ENCODE measurements at places on chromosomes 3 and 15.

DNA sequence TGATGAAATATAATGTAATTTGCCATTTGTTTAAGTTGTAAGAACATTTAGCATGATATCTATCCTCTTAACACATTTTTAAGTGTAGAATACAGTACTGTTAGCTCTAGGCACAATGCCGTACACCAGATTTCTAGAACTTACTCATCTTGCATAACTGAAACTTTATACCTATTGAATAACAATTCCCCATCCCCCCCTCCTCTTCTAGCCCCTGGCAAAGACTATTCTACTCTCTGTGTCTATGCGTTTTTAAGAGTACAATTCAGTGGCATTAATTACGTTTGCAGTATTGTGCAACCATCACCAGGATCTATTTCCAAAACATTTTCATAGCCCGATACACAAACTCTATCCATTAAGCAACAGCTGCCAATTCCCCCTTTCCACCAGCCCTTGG lies 261.7 kb downstream of the PLOD2 start:
- DNase-seq = no peak

- no peak for DNase-seq
These were observed 358.9 kb downstream of the PLCL2 start for GRCh38 chr3:17243621-17244020.

DNA sequence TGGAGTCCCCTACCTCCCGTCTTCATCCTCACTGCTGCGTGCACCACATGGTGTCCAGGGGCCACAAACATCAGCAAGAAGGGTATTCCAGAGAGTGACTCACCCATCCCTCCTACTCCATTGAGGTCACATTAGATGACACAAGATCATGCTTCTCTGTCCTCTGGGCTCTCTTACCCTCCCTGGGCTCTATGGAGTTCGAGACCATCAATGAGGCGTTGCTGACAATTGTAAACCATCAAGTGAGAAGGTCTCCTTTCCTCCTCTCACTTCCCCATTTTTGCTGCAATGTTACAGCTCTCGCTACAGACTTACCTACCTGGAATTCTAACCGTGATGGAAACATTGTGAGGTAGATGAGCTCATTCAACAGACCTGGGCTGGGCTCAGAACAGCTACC lies 51.7 kb downstream of the HMCES start:
- DNase-seq = no peak

GRCh38 chr15:69586721-69587120 lies 134.1 kb downstream of the RPLP1 start:
- DNase-seq = no peak

DNA sequence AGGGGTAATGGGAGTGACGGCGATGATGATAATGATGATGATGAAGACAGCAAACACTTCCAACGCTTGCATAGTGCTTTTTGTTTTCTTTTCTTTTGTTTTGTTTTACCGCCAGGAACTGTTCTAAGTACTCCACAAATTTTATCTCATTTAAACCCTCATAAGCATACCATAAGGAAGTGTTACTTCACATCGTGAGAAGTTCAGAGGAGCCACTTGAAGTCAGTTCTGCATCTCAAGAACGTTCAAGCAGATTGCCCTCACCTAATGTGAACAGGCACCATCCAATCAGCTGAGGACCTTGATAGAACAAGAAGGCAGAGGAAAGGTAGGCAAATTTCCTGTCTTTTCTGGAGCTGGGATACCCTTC lies 104.1 kb downstream of the LSM3 start:
- no peak for DNase-seq

DNA sequence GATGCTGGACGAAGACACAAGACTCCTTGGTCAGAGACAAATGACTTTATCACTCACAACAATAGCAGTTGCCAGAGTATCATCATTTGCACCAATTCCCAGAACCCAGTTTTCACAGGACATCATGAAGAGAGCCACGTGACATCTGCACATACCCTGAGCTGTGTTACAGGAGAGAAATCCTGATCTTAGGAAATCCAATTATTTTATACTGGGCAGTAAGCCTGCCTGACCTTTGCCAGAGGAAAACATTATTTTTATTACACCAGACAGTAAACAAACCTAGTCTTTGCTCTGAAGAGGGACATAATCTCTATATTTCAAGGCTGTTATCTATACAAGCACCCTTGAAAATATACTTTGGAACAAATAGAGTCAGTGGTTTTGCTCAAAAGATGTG lies 77.4 kb downstream of the ZBBX start:
- DNase-seq = no peak

- DNase-seq = no peak
These were observed 62.9 kb upstream of the MCF2L2 start for GRCh38 chr3:183491109-183491922.

- DNase-seq = no peak
These were observed 300.0 kb upstream of the TPM1 start for GRCh38 chr15:62742409-62743171.

DNA sequence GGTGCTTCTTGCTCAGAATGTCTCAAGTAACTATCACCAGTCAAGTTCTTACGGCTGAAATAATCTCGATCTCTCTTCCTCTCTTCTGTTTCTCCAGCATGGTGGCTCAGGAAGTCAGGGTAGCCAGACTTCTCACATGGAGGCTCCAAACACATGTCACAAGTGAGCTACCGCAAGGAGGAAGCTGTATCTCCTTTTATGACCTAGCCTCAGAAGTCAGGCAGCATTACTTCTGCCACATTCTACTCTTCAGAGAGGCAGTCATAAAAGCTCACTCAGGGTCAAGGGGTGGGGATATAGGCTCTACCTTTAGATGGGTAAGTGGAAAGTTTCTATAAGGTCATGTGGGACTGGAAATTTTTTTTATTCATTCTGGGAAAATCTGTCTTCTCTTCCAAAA lies 86.6 kb upstream of the NEO1 start:
- no peak for DNase-seq

GRCh38 chr3:187750006-187750512 lies 4.8 kb upstream of the BCL6 start:
- DNase-seq = no peak

DNA sequence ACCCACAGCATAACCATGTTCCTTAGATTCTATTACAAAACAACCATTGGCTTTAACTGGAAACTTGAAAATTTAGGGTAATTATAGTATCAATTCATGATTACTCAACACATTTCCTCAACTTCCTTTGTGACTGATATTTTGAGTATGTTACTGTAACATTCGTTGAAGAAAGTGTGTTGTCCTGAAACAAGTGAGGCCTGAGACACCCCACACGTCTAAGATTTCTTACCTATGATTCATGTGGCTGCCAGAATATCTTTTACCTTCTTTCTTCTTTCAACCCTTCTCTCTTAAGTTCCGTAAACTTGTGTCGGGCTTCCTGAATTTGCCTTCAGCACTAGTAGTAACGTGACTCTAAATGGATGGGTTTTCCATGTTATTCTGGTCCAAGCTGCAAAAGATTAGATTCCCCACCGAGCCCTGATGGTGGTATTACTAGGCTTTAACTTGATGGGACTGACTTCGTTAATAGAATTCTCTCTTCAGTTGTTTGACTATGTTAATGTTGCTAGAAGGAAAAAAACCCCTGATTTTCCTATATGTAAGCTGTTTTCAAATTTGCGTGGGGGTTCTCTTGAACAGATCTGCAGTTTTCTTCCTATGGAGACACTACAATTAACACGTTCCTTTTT lies 296.0 kb upstream of the ICE2 start:
- DNase-seq = no peak

DNA sequence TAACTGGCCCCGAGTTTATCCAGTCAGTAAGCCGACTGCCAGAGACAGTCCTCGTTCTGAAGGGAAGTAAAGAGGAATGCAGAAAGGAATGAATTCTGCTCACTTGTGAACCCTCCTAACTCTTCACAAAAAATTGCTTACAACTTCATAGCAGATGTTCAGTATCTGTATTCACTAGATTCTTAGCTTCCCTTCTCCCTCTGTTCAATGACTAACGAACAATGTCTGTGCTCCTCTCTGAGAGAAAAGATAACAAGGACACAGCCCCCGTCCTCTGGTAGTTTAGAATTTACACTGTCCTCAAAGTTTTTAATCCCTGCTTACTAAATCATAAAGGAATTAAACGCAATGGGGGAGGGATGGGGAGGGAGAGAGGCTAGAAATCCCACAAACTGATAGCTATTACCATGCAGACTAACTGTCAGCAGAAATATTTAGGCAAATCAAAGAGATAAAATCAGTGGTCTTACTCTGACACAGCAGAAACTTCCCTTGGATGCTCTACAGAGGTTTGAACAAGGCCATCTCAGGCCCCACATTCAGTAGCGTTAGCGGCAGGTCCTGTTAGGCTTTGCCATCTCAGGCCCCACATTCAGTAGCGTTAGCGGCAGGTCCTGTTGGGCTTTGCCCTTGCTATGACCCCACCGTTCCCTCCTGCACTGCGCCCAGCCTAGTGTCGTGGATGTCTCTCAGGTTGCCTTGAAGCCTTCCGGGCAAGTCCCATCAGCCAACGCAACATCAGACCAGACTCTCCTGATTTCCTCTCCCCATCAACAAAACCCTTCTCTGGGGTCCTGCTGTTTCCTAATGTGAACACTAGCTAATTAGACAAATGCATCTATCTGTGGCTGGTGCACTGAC lies 23.4 kb downstream of the NRROS start:
- DNase-seq = no peak

GRCh38 chr3:133674290-133674919 lies 12.7 kb upstream of the TOPBP1 start:
- DNase-seq = no peak

GRCh38 chr3:80688814-80689213 lies 921.0 kb upstream of the ROBO1 start:
- no peak for DNase-seq

GRCh38 chr15:77870195-77871065 lies 207.1 kb downstream of the TBC1D2B start:
- peak; percentile 16 for DNase-seq

- DNase-seq = no peak
These were observed 15.1 kb upstream of the GPR171 start for GRCh38 chr3:151218136-151218535.

DNA sequence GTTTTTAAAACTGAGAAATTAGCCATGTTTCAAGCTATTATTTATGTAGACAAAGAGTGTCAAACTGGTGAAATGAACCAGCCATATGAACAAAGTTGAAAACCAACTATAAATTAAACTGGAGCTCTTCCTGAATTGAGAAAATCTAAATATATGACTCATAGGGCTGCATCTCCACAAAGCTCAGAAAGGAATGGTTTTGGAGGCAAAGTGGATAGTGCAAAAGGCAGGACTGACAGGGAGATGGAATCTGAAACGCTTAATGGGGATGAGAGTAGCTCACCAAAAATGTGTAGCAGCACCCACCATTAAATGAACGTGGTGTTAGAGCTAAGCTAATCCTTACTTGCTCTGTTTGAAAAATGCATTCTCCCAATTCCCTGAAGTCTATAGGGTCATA lies 1066.0 kb downstream of the AGBL1 start:
- DNase-seq = no peak

GRCh38 chr15:71748293-71748718 lies 62.0 kb upstream of the NR2E3 start:
- DNase-seq = no peak

GRCh38 chr3:166993015-166993630 lies 387.0 kb downstream of the ZBBX start:
- DNase-seq = no peak

DNA sequence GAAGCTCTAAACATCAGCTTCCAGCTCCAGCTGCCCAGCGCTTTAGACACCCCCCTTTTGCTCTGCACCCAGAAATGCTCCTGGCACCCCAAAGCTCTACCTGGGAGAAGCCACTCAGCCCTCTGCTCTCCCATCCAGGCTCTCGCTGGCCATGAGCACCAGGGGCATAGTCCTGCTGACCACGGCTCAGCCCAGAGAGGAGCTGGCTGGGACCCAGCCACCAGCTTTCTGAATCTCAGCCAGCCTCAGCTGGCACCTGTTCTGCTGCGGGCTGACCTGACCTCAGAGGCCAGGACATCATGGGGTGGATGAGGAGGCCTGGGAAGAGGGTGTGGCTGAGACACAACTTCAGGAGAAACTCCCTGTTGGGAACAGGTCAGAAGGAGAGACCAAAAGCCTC lies 8.6 kb downstream of the NTRK3 start:
- no peak for DNase-seq

GRCh38 chr3:50521572-50521971 lies 18.1 kb upstream of the CACNA2D2 start:
- no peak for DNase-seq

Measured in naive thymus-derived CD8-positive, alpha-beta T cell (primary cell).